ENCODE measurements at places on chromosomes 5 and 9. TPM values are rescaled to one million over a fixed set of nuclear protein-coding genes. Genes with fewer than 3 reads are reported as not detected.

DNA sequence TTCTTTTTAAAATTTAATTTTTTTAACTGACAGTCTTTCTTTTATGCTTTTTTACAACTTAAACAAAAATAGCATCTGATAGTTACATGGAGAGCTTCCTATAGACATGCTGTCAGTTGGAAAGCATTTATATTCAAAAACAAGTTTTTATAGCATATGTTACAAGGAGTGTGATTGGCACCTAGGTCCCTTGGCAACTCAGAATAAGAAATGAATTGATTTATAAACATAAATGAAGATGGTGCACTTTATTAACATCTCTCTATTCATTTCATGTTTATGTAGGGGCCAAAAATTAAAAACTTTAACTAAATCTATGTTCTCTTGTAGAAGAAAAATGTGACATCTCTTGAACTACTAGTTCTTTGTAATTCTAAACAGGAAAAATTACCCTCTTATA is 153.2 kb downstream of the XRCC4 start:
- DNase-seq = no peak

DNA sequence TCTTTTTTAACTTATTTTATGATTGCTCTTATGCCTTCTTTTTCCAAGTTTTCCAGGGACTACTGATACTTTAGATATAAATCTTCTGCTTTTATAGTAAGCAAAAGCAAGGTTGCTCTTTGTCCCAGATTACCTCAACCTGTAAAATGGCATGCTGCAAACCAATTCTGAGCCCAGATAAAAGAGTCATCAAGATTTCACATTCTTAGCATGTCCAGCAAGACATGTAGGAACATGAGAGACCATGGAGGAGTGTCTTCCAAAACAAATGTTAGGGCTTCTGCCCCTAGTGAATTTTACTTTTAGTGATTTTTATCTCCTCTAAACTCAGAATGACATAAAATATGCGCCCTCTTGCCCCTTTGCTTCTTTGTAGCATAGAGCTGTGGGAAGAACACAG is 7.0 kb upstream of the CDC20B start:
- no peak for DNase-seq

DNA sequence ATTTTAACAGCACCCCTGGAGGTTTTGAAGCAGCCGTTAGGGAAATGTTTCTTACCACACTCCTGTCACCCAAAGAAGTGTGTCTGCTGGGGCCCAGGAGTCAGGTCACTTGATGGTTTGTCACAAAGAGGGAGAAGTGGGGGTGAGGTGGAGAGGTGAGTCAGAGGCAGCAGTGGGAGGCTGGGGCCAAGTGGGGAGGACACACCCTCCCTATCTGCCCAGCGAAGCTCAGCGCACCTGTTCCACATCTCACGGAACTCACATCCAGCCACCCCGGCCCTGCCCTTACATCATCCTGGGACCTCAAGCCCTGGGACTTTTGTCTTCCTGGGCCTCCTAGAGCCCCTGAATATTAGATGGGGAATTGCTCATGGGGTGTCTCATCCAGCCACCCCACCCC is 171.1 kb upstream of the SMIM23 start:
- DNase-seq = no peak

DNA sequence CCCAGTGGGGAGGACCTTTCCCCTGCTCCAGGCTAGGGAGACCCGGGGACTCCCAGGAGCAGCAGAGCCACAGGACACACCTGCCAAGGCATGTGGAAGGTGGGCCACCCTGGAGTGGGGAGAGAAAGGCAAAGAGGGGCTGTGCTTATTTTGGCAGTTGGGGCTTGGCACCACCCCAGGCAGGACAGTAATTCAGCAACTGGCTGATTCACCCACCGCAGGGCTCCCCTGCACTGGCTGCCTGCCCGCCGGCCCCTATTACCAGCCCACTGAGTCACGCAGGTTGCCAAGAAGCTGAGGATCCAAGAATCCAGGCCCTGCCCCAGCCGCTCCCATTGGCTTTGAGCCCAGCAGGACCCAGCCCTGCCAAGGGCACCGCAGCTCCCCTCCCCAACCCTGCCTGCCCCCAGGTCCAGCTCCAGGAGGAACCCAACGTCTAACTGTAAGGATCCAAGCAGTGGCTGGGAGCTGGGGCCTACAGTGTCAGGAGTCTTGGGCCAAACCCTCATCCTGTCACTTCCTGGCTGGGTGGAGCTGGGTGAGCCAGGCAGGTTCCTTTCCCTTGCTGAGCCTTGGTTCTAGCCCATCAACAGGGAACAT is 14.2 kb upstream of the RALGDS start:
- peak; percentile 99 for DNase-seq

- DNase-seq = no peak
Measured at GRCh38 chr9:127149010-127149409, 26.6 kb upstream of the ANGPTL2 start.

DNA sequence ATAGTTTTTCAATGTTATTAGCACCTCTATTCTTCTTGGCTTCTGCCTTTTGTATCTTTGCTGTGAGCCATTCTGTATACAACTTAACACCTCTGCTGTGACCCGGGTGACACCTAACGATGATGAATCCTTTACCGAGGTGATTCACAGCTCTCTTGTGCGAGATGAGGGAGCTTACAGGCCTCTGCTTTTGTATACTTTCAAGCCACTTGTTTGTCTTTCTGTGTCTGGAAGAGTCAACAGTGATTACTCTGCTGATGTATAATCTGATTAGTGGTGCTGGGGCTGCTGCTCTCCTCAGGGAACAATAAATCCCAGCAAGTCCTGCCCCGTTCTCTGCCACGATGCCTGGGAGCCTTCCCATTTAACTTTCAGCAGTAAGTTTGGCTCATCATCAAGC is 442.9 kb upstream of the SGCD start:
- peak; percentile 3 for DNase-seq

The GARIN3 gene
- total RNA-seq = not detected

The PCDHB2 gene
- total RNA-seq = 2.1 TPM

The MLANA gene
- total RNA-seq = not detected

The DAB2 gene
- 45.9 TPM for total RNA-seq

The PPP3R2 gene
- total RNA-seq = not detected

The FGF1 gene
- 2.4 TPM for total RNA-seq

The PLPPR1 gene
- not detected for total RNA-seq

The AFAP1L1 gene
- total RNA-seq = 9.1 TPM

The MEF2C gene
- total RNA-seq = 7.7 TPM
